ENCODE measurements at places on chromosomes 5 and 9. TPM values are rescaled to one million over a fixed set of nuclear protein-coding genes. Genes with fewer than 3 reads are reported as not detected.

DNA sequence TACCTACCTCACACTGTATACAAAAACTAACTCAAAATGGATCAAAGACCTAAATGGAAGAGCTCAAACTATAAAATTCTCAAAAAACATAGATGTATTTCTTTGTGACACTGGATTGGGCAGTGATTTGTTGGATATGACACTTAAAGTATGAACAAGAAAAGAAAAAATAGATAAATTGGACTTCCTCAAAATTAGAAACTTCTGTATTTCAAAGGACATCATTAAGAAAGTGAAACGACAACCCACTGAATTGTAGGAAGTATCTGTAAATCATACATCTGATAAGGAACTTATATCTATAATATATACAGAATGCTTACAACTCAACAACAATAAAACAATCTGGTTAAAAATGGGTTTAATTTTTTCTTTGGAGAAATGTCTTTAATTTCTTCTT is 96.7 kb downstream of the NRG2 start:
- H3K4me3 ChIP-seq, result no peak overlapping the region
- H3K27ac ChIP-seq, result no peak overlapping the region
- H3K4me1 ChIP-seq, result no peaks in the 10 kb centered on the region
- H3K36me3 ChIP-seq, result no peaks in the 10 kb centered on the region

DNA sequence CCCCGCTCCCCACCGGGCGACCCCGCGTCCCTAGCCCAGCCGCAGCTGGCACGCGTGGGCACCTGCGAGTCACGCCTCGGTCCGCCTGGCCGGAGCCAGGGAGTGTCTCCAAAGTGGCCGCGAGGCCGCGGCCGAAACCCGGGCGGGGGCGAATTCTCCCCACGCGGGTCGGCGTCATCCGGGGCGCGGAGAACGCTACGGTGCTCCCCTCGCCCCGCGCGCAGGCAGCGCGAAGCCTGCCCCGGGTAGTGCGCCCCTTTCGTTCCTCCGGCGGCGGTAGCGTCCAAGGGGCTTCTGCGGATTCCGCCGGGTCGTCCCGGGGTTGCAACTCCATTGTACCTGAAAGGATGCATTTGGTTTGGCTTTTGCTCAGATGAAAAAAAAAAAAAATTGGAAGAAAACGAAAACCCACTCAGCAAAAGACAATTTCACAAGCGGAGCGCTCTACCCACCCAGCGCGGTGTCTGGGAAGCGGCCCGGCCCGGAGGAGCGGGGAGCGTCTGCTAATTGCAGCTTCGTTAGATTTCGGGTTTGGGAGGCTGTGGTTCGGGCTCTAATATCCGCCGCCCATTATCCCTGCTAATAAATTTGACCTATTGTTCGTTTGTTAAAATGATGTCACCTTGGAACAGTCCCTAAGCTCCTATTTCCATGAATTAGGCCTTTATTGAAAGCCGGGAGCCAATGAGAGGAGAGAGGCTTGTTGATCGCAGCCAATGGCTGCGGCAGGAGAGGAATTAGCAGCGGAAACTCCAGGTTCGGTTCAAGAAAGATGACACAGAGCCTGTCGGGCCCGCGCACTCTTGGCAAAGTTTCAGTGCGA is at the start of gene TLX3:
Gene TLX3, plus strand, starts transcription at position 796 of the 823 bp plus-strand sequence. CDS start 118 bp downstream, outside the sequence.
- no peak within 1 kb of the TSS for H3K4me3 ChIP-seq
- no peak within 1 kb of the TSS for H3K27ac ChIP-seq
- peaks cover 35% of the 10 kb centered on the region for H3K27me3 ChIP-seq
- no peaks in the 10 kb centered on the region for H3K4me1 ChIP-seq

GRCh38 chr9:35603506-35603985 is 1.5 kb upstream of the TESK1 start:
- peaks cover 37% of the 10 kb centered on the region for H3K4me1 ChIP-seq
- peaks cover 11% of the 10 kb centered on the region for H3K36me3 ChIP-seq
- no peaks in the 10 kb centered on the region for H3K27me3 ChIP-seq
- no peak for DNase-seq

- DNase-seq, result no peak
- H3K27ac ChIP-seq, result no peak overlapping the region
- H3K4me3 ChIP-seq, result no peak overlapping the region
- no peaks in the 10 kb centered on the region for H3K27me3 ChIP-seq
Observed at GRCh38 chr9:91143162-91143561, 218.6 kb downstream of the AUH start.

DNA sequence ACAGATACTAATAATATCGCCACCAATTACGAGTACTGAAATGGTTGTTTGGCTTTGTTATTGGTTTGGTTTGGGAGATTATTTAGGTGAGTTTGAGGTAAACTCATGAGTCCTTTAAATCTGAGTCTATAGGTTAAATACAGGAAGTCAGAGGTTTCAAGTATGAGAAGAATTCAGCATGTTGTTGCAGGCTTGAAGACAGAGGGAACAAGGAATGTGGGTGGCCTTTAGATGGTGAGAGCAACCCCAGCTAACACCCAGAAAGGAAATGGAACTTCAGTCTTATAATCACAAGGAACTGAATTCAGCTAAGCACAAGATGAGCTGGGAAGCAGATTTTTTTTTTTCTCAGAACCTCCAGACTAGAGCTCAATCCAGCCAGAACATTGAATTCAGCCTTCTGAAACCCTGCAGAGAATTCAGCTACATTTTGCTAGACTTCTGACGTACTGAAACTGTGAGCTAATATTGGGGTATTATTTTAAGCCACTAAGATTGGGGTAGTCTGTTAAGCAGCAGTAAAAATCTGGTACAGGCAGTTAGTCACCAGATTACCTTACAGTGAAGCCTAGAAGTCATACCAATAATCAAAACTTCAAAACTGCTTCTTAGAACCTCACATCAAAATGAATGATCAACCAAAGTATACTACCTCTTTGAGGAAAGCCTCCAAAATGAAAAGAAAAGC is 216.0 kb upstream of the PUM3 start:
- H3K27ac ChIP-seq, result no peak overlapping the region
- H3K4me3 ChIP-seq, result no peak overlapping the region
- H3K4me1 ChIP-seq, result no peaks in the 10 kb centered on the region
- no peaks in the 10 kb centered on the region for H3K27me3 ChIP-seq
- H3K36me3 ChIP-seq, result no peaks in the 10 kb centered on the region
- no peak for DNase-seq

DNA sequence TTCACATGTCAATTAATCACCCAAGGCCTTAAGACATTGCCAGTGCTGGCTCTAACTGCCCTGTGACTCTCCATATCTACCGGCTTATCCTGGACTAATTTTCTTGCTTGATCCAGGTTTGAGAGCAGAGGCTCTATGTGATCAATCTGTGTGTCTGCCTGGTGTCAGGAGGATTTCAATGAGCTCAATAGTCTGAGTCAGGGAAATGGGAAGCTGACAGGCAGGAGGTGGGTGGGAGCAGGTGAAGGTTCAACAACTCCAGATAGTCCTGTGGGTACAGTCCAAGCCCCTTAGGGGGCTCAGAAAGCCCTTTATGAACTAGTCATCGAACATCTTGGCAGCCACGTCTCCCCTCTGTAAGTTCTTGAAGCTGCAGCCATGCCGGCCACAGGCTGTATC is 72.2 kb downstream of the SHB start:
- no peak overlapping the region for H3K27ac ChIP-seq
- no peak overlapping the region for H3K4me3 ChIP-seq
- no peak for DNase-seq
- no peaks in the 10 kb centered on the region for H3K4me1 ChIP-seq
- H3K27me3 ChIP-seq, result no peaks in the 10 kb centered on the region

CLIC3 gene
- total RNA-seq, result 3.1 TPM

PDCD1LG2 gene
- 0.90 TPM for total RNA-seq

TMC1 gene
- not detected for total RNA-seq
